ENCODE measurements at places on chromosomes 1 and 21. TPM values are rescaled to one million over a fixed set of nuclear protein-coding genes. Genes with fewer than 3 reads are reported as not detected.

- H3K27me3 ChIP-seq, result peaks cover 3% of the 10 kb centered on the region
- DNase-seq, result peak; percentile 38
- no peak overlapping the region for H3K27ac ChIP-seq
- no peak overlapping the region for H3K4me3 ChIP-seq
These were observed 166.5 kb upstream of the COA6 start for GRCh38 chr1:234206651-234207284.

- no peak overlapping the region for H3K27ac ChIP-seq
- peaks cover 46% of the 10 kb centered on the region for H3K4me1 ChIP-seq
- DNase-seq, result no peak
These were observed 648.3 kb downstream of the KIF26B start for GRCh38 chr1:245802941-245803665.

DNA sequence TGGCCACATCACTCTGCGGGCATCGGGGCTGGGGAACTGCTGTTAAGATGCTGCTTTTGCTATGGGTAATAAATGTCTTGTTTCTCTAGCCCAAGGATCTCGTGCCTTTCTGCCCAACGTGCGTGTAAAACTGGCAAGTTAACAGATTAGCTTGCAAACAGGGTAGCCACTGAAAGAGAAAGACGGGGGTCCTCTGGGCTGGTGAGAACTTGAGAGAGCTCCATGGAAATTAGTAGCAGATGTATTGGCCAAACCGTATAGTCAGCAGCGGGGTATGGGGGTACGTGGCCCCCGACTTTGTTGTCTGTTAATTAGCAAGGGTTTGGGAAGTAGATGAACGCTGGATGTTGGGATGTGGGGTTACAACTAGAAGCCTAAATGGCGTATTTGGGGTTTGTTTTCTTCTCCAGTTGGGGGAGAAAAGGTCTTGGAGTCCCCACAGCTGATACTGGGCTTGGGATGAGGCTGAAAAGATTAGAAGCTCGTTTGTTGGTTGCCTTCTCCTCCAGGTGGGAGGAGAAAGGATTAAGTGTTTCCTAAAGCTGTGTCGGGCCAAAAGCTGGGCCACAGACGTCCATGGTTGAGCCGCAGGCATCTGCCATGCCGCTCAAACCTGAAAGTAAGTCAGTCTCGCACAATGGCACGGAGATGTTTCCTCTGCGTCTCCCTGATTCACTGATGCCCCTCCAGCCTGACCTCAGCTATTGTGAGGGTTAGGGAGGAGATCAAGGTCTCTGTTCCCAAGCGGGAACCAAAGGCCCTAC is 32.3 kb upstream of the C1orf174 start:
- H3K36me3 ChIP-seq, result peaks cover 11% of the 10 kb centered on the region
- no peak overlapping the region for H3K4me3 ChIP-seq

- H3K27me3 ChIP-seq, result no peaks in the 10 kb centered on the region
- H3K4me1 ChIP-seq, result peaks cover 86% of the 10 kb centered on the region
- H3K27ac ChIP-seq, result peak overlapping the region; percentile 25
- DNase-seq, result no peak
These were observed 2.9 kb downstream of the OR10J1 start for GRCh38 chr1:159442428-159442827.

The RASSF5 gene
- total RNA-seq, result 0.52 TPM

The DIO1 gene
- not detected for total RNA-seq

The GNB1 gene
- total RNA-seq, result 543 TPM
